ENCODE measurements at places on chromosomes 3 and 15. TPM values are rescaled to one million over a fixed set of nuclear protein-coding genes. Genes with fewer than 3 reads are reported as not detected.

Gene FANCD2OS
- not detected for total RNA-seq

Gene GRIP2
- total RNA-seq: not detected

Gene SPATA12
- 0.34 TPM for total RNA-seq

Gene ELL3
- total RNA-seq: 1.2 TPM

Gene ITGA11
- total RNA-seq: 11.4 TPM

Gene CFAP92
- total RNA-seq: not detected

Gene AMT
- 0.06 TPM for total RNA-seq

Gene CHRNA7
- total RNA-seq: 4.7 TPM

Gene SPG11
- 37.2 TPM for total RNA-seq

Gene POPDC2
- total RNA-seq: 0.17 TPM

Gene RASSF1
- total RNA-seq: 21.2 TPM

Gene GOLGA8Q
- total RNA-seq: not detected

Gene HMCES
- 30.0 TPM for total RNA-seq

Gene KLHL6
- not detected for total RNA-seq

Gene TJP1
- total RNA-seq: 29.4 TPM

Gene C3orf80
- total RNA-seq: 0.06 TPM

Gene TNIK
- 7.0 TPM for total RNA-seq

Gene PLA2G4D
- total RNA-seq: not detected

Gene CACNA2D2
- 0.03 TPM for total RNA-seq

Gene TLNRD1
- total RNA-seq: 27.4 TPM

Gene ADGRG7
- total RNA-seq: not detected

Gene CCR2
- total RNA-seq: not detected

Gene TMEM212
- total RNA-seq: not detected

Gene EXD1
- total RNA-seq: not detected

Gene SKOR1
- not detected for total RNA-seq

Gene FAM107A
- total RNA-seq: 0.11 TPM

Gene STX19
- not detected for total RNA-seq

Gene GTF2A2
- total RNA-seq: 132 TPM

Gene EBLN2
- total RNA-seq: 2.2 TPM

Gene SLC22A13
- 0.91 TPM for total RNA-seq

Gene FBXL2
- 2.6 TPM for total RNA-seq

Measured in Daoy (cell line).